ENCODE measurements at places on chromosomes 7 and 10.

GRCh38 chr10:85596389-85596788 is 770.2 kb downstream of the GRID1 start:
- H3K27ac ChIP-seq = no peak overlapping the region
- no peak overlapping the region for H3K4me3 ChIP-seq
- H3K4me1 ChIP-seq = peaks cover 16% of the 10 kb centered on the region
- H3K36me3 ChIP-seq = no peaks in the 10 kb centered on the region

- H3K36me3 ChIP-seq = peaks cover 23% of the 10 kb centered on the region
- no peak for DNase-seq
- no peak overlapping the region for H3K4me3 ChIP-seq
- H3K4me1 ChIP-seq = peaks cover 18% of the 10 kb centered on the region
- no peaks in the 10 kb centered on the region for H3K27me3 ChIP-seq
- no peak overlapping the region for H3K27ac ChIP-seq
Measured at GRCh38 chr10:68047122-68047521, 28.0 kb downstream of the HERC4 start.

DNA sequence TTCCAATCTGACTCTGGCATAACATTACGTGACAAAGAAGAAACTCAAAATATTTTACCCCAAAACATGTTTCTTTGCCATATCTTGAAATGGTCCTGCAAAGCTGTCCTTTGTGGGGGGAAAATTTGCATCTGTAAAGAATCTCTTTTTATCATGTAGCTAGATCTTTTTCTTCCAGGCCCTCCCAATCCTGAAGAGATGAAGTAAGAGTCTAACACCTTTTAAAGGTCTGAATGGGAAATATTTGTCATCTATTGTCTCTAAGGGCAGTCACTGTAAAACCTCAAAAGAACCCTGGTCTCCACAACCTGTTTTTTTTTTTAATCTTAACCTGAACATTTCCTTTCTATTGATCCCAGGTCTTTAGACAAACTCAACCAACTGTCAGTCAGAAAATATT is 8.6 kb downstream of the OR2AE1 start:
- no peak overlapping the region for H3K27ac ChIP-seq
- no peak for DNase-seq
- no peaks in the 10 kb centered on the region for H3K36me3 ChIP-seq
- no peaks in the 10 kb centered on the region for H3K4me1 ChIP-seq

DNA sequence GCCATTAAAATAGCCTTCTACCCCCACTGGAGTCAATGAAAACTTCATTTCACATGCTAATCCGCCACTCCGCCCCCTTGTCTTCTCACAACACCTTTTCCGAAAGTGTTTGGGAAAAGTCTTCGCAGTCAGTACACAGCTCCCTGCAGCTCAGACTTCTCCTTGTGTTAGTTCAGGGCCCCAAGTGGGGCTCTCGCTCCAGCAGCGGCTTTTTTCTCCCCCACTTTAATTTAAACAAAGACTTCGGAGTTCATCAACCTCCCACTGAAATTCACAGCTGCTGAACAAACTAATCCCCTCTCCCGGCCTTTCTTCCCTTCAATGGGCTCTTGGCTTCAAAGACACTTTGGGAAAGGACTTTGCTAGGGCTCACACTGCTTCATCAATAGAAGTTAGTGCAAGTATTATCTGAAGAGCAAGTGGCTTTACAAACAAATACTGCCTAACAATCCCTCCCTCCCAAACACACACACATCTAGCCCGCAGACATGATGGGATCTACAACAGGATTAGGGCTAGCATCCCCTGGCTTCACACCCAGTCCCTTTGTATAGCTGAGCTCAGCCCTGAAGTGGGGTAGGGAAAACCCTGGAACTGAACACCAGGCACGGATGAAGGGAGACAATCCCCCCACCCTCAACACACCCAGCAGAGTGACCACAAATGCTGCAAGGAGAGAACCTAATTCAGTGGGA is 23.1 kb downstream of the WNT8B start:
- no peaks in the 10 kb centered on the region for H3K27me3 ChIP-seq
- no peak overlapping the region for H3K4me3 ChIP-seq
- peaks cover 47% of the 10 kb centered on the region for H3K36me3 ChIP-seq
- H3K4me1 ChIP-seq = peaks cover 59% of the 10 kb centered on the region

DNA sequence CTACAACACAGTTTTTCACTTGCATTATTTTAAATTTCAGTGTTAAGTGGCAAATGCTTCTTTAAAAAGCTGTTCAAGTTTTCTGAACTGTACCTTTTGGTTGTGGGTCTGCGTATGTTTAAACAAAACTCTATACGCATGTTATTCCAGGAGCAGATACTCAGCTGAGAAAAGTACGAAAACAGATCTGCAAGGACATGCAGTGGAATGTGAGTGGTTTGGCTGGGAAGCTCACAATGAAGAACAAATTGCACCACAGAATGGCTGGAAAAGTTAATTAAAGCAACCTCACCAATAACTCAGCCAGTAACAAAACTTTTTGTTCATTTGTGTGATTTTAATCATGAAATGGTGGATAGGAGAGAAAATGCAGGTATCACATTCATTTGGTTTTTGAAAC is 17.6 kb downstream of the GLI3 start:
- no peak for DNase-seq
- no peak overlapping the region for H3K27ac ChIP-seq
- no peak overlapping the region for H3K4me3 ChIP-seq
- H3K36me3 ChIP-seq = no peaks in the 10 kb centered on the region

Measured in activated T-helper 1 cell treated with anti-CD3 and anti-CD28 coated beads, Interleukin-12 subunit alpha, Interleukin-12 subunit beta, Interleukin-2, Interleukin-4 antibody, amounts not matched to agents 30 ng/mL and 10 ng/mL and 1 ng/mL, durations not matched to agents 14 hours and 24 hours and 36 hours (primary cell).